Epithelial cell of umbilical artery (primary cell): ENCODE measurements at places on chromosomes 16 and 17. TPM values are rescaled to one million over a fixed set of nuclear protein-coding genes. Genes with fewer than 3 reads are reported as not detected.

Gene ZP2
- not detected in 2 replicates for total RNA-seq

Gene OR3A3
- total RNA-seq = not detected in 2 replicates

Gene CDRT15L2
- not detected in 2 replicates for total RNA-seq

Gene CLN3
- total RNA-seq = 10.4 and 14.9 TPM in 2 replicates

Gene STAT3
- 58.8 and 83.6 TPM in 2 replicates for total RNA-seq

Gene GSDMA
- total RNA-seq = not detected in 2 replicates

Gene ZNF267
- 35.1 and 55.6 TPM in 2 replicates for total RNA-seq

Gene RHBDF1
- 16.6 and 19.5 TPM in 2 replicates for total RNA-seq

Gene G6PC1
- not detected in 2 replicates for total RNA-seq

Gene CCL2
- 47.4 and 405 TPM in 2 replicates for total RNA-seq

Gene CMTM1
- 0.32 and 0.91 TPM in 2 replicates for total RNA-seq

Gene KRTAP1-5
- total RNA-seq = under 0.01 and 0.46 TPM in 2 replicates

Gene HOXB5
- under 0.01 and 0.61 TPM in 2 replicates for total RNA-seq

Gene IGSF6
- total RNA-seq = not detected in 2 replicates

Gene TNK1
- total RNA-seq = 0.91 TPM in 1 of 2 replicates, not detected in the other

Gene CBFA2T3
- total RNA-seq = not detected in 2 replicates
